HCT116 (cell line): ENCODE measurements at places on chromosomes 2 and 18. TPM values are rescaled to one million over a fixed set of nuclear protein-coding genes. Genes with fewer than 3 reads are reported as not detected.

Gene GAD1
- 11.0 TPM for total RNA-seq

DNA sequence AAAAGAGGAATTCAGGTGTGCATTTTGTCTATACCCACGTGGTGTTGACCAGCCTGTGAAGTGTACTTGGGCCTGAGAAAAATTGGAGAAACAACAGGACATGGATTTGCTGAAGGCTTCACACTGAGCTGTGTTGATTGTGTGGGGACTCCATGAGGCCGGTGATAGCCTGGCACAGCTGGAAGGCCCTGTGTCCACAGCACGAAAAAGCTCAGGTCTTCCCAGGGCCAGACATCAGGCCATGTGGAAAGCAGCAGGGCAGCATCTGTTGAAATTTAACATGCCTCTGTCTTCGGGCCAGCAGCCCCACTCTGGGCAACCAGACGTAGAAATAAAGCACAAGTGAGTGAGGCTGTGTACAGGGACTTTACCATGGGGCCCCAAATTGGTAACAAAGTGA lies 84.1 kb downstream of the HS6ST1 start:
- no peak for DNase-seq

- DNase-seq: no peak
Measured at GRCh38 chr2:196592331-196592910, 47.1 kb upstream of the CCDC150 start.

Gene TBR1
- total RNA-seq: 0.17 TPM

Gene APCDD1
- not detected for total RNA-seq

Gene RNF152
- total RNA-seq: 0.47 TPM

- peak; percentile 22 for DNase-seq
Measured at GRCh38 chr2:36812196-36812595, 115.7 kb downstream of the VIT start.

- DNase-seq: no peak
Measured at GRCh38 chr2:132374551-132374950, 42.1 kb upstream of the GPR39 start.

Gene NPAS2
- total RNA-seq: 20.4 TPM

DNA sequence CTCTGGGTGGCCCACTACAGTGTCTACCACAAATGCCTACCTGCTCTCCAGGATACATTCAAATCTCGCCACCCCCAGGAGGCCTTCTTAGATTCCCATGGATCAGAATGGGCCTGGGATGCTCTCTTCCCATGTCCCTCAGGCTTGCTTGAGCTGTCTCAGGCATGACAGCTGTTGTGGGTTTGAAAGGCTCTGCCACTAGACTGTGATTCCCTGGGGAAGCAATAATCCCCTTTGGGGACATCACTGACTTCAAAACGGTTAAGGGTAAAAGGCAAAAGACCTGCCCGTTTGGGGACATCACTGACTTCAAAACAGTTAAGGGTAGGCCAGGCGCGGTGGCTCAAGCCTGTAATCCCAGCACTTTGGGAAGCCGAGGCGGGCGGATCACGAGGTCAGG lies 35.8 kb upstream of the ZNF516 start:
- no peak for DNase-seq

Gene ZNF385B
- total RNA-seq: 9.3 TPM

DNA sequence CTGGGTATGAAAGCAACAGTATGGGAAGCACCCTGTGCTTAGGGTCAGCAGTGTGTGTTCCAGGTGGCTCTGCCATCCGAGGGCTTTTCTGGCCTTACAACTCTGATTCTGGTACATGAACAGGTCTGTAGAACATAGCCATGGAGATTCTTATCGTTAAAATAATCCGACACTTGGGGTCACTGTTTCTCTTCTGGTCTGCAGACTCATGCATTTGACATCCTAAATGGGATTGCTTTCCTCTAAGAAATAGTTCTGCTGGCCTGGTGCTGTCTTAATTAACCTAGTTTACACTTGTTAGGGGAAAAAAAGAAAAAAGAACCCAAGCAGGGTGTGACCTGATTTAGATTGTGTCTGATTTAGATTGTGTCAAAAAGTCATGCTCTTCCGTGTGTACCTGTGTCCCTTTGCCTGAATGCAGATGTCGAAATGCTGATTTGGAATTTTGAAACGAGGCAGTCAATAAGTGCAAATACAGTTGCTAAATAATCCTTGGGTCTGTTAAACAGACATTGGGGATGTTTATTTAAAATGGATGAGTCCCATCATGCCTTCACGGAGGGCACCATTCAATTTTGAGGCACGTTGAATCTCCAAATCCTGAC lies 59.6 kb downstream of the TRPM8 start:
- peak; percentile 62 for DNase-seq

Gene TMEM247
- total RNA-seq: not detected

DNA sequence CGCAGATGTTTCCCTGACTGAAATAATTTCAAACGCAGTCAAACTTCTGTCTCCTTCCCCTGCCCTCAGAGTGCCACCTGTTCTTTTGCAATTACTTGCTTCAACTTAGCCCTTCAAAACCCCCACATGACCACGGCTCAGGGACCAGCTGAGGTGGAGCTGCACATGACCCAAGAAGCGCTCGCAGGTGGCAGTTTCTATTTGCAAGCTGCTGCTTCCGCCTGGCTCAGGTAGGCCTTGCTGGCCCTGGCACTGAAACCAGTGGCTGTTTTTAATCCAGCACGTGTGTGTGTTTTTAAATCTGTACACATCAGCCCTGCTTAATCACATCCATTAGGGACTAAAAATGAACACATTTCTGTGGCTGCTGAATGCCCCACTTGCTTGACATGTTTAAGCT lies 95.3 kb downstream of the CCDC93 start:
- no peak for DNase-seq
